ENCODE measurements at places on chromosomes 7 and 10. TPM values are rescaled to one million over a fixed set of nuclear protein-coding genes. Genes with fewer than 3 reads are reported as not detected.

C10orf62 gene
- polyA plus RNA-seq: 0.31 TPM

PDZD7 gene
- 5.6 TPM for polyA plus RNA-seq

EN2 gene
- polyA plus RNA-seq: 0.29 TPM

DNA sequence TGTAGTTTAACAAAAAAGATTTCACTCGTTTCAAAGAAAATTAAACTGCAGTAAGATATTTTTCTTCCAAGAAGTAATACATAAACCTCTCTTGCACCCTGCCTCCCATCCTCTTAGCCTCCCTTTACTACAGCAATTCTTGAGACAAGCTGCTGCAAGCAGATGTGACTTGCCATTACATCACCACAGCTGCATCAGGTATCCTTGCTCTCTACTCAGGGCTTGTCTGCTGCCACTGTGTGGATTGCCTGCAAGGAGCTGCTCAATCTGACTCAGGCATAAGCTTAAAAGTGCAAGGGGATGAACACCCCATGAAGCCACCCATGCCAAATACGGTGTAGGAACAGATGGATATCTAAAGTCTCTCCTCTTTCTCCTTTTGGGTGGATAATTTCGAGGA, 609.9 kb downstream of the DNAJB9 start:
- DNase-seq: no peak

DNA sequence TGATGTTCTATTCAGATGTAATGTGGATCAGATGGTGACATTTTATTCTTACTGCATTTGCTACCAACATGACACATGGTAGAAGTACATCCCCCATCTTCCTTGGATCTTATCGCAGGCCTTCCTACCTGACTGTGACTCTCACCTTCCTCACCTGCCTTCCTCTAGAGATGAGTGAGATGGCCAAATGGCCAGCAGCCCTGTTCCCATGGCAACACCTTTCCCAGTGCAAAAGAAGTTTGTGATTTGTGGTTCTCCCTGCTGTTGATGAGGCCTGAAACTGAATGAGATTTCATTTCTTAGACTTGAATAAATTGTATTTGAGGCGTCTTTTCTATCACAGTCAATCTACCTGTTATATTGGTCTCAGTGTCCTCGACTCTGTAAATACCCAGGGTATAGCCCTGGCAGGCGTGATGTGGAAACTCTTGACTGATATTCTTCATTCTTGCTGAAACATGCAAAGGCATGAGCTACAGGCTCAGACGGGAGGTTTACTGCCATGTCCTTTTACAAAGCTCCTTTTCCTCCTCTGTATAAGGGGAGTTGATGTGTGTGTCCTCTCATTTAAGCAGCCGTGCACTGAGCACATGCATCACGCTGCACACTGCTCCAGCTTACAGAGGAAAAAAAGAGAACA, 440.7 kb upstream of the AKR1E2 start:
- no peak for DNase-seq

DNA sequence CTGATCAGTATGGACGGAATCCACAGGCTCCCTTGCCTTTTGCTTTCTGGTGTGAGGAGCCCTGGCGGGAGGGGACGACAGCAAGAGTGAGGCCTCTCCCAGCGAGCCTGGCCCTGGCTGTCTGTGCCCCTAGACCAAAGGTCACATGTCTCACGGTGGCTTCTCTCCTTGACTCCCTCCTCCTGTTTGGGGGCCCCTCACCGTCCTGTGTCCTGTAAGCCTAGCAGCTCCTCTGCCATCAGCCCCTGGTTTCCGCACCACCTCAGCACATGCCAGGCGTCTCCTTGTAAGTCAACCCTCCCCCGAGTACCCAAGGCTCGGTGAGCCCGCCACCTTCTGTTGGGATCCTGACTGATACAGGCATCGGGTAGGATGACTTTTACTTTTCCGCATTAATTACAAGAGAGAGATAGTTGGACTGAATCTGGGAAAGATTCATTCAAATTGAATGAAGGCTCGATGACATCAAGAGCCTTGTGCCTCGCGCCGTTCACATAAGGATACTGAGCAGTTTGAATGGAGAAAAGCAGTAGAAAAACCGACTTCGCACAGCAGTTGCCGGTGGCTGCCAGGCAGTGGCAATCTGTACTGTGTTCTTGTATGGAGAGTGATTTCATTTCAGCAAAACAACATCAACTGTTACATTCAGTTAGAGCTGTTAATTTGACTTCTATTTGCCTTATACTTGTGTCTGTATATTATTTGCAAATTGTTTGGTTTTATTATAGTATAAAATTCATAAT, 119.8 kb downstream of the XRCC2 start:
- DNase-seq: no peak

DNA sequence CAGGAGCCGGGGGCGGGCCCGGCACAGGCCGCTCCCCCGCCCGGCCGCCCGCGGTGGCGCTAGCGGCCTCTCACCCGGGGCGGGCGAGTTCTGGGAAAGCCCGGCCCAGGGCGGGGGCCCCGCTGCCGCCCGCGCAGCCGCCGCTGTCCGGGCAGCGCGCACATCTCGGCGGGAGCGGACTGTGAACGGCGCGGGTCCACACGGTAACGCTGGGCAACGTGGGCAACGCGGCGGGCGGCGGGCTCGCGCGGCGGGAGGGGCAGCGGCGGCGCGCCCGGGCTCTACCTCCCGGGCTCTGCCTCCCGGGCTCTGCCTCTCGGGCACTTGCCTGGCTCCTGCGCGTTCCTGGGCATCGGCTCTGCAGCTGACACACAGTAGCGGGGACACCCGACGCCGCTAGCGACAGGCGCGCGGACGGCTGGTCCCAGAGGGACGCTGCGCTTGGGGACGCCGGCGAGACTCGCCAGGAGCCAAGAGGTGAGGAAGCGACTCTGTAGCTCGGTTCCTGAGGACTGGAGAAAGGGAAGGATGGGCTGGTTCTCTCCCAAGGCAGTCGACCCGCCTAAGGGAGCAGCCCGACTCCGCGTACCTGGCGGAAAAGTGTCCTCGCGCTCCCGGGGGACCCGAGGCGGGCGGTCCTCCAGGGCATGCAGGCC, at the start of gene PLCE1:
TSS of gene PLCE1 (plus strand) at position 150 of the 656 bp plus-strand sequence. CDS start 37,116 bp downstream, outside the sequence.
- DNase-seq: peak; percentile 51

DNA sequence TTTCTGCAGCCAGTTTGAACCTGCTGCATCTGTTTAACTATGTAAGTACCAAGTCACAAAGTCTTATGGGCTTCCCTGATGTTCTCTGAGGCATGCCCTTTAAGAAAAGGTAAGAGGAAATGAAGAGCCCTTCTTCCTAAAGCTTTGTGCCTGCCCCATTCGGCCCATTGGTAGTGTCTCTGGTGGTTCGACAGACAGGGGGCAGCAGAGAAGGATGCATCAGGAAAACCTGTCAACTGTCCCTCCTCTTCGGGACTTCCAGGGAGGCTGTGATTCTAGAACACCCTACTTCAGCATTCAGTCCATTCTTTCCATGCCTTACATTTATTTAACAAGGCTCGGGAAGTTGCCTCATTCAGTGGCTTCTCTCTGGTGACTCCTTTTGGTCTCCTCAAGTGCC, 1.9 kb upstream of the SFRP4 start:
- DNase-seq: no peak
